NCI-H510A (cell line): ENCODE measurements at places on chromosomes 12 and 14.

DNA sequence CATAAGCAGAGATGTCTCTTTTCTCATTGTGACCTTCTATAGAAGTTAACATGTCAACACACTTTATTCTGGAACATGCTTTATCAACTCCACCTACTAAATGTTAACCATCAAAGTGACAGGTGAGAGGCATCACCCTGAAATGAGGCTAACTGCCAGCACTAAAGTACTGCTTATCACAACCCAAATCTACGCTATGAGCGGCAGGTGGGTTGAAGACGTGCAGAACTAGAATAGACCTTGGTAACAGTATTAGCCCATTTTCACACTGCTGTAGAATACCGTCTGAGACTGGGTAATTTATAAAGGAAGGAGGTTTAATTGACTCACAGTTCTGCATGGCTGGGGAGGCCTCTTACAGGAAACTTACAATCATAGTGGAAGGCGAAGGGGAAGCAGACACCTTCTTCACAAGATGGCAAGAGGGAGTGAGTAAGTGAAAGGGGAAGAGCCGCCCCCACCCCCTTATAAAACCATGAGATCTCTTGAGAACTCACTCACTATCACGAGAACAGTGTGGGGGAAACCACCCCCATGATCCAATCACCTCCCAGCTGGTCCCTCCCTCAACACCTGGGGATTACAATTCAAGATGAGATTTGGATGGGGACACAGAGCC is 359.0 kb downstream of the SEC23A start:
- no peak for DNase-seq

DNA sequence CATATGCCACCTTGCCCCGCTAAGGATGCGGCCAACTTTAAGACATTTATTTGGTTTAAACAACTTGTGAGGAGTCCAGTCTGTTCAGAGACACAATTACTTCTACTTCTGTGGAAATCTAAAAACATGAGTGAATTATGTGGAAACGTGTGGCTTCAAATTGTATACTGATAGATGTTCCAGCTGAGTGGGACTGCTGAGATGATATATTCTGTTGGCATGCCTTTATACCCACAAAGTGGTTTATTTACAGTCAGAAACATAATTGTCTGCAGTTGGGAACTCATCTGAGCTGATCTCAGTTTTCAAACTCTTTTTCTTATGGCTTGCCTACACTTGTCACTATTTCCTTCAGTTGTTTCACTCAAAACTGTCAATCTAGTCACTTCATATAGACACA is 67.8 kb downstream of the FLRT2 start:
- DNase-seq, result no peak

- peak; percentile 88 for DNase-seq
Measured at GRCh38 chr14:92507174-92507768, 6.3 kb upstream of the RIN3 start.

GRCh38 chr12:124947013-124947412 is 32.6 kb upstream of the UBC start:
- no peak for DNase-seq

DNA sequence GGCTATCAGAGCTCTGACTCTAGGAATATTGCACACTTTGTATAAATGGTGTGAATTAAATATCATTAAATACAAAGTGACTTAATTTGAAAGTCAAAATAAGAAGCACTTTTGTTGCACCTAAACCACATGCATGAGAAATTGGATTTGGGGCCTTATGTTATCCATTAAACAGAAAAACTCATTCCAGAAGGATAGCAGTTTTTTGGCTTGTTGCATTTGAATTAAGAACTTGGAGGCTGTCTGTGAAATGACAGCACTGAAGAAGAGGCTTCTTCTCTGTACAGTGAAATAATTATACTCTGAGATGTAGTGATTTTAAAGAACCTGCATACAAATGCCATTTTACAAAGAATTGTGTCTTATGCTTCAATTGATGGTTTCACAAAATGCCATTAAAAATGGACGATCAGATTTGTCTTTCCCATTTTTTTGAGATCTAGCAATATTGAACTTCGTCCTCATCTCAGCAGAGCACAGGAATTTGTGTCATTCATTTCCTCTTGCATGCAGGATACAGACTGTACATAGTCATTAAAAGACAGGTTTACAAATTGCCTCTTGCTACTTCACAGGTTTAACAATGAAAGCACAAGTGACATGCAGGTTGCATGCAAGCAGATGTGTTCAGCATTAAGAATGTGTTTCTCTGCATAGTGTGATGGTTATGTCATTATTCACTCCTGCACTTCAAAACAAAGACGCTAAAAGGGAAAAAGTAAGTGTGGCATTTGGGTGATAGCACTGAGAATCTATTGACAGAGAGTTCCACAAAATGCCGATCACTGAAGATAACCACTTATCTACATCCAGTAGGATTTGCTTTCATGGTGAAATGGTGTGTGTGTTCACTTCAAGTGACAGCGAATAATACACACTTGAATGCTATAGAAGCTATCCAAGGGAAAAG is 35.9 kb upstream of the PYGL start:
- no peak for DNase-seq

GRCh38 chr14:20412411-20412810 is 890 bp downstream of the TEP1 start:
- DNase-seq, result no peak

GRCh38 chr12:109428037-109428629 is 49.0 kb downstream of the KCTD10 start:
- DNase-seq, result peak; percentile 4

DNA sequence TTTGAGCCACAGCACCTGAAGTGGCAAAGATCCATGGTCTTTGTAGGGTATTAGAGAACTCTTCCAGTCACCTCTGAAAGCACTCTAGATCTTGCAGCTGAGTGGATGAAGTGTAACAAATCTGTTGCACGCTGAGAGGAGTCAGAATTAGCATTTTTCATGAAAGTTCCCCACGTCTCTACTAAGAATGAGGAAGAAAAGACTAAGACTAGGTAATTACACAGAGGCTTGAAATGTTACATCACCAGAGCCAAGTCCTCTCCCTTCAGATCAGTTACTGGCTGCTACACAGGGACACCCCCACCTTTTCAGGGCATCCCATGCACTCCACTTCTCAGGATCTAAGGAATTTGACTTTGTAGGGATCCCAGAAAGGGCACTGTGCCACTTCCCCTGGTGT is 98.6 kb upstream of the FKBP4 start:
- DNase-seq, result no peak

DNA sequence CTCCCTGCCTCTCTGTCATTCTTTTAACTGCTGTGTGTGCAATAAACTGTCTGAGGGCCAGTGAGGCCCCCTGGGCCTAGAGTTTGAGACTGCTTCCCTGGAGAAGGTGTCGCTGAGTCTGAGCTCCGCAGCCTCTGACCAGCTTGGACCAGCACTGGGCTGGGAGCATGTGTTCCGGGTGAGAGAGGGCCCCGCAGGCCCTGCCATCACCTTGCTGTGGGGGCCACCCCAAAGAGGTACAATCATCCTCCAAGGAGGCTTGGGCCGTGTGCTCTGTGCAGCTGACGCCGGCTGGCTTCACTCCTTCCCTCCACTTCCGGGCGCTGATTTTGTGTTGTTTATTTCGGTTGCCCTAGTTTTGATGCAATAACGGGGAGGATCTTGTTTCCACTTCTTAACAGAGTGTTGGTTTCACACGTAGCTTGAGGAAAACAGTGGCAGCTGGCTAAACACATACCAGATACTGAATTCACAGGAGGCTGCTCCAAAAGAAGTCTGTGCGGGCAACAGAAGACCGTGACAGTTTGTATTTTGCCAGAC is 121.6 kb downstream of the TMEM132C start:
- DNase-seq, result peak; percentile 39

DNA sequence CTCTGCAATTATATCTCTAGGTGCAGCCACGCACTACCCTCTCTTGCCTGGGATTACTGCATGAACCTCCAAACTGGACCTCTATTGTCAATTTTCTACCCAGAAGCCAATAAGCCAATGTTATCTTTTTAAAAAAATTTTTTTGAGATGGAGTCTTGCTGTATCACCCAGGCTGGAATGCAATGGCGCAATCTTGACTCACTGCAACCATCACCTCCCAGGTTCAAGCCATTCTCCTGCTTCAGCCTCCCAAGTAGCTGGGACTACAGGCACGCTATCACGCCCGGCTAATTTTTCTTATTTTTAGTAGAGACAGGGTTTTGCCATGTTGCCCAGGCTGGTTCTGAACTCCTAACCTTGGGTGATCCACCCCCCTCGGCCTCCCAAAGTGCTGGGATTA is 11.2 kb upstream of the PXN start:
- DNase-seq, result no peak

GRCh38 chr14:33812601-33813000 is 138.3 kb downstream of the EGLN3 start:
- no peak for DNase-seq

- DNase-seq, result peak; percentile 11
Measured at GRCh38 chr12:44875417-44875953, 630 bp downstream of the NELL2 start.

DNA sequence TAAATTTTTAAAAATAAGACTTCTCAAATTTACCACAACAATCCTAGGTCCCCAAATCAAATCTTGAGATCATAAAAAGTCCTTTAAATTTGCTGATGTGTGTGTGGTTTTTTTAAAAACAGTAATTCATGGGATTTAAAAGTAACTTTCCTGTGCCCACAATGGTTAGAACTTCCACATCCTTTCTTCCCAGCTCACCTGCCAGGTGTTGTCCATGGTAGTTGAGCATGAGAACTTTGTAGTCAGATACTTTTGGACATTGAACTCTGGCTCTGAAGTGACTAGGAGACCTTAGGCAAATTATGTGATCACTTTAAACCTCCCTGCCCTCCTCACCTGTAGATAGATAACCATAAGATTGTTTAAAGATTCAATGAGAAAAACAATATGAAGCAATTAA is 253.2 kb downstream of the NPAS3 start:
- DNase-seq, result no peak

GRCh38 chr12:119601877-119602733 is 8.5 kb downstream of the TMEM233 start:
- DNase-seq, result no peak

GRCh38 chr14:91388551-91388975 is 29.1 kb downstream of the CCDC88C start:
- no peak for DNase-seq

- DNase-seq, result no peak
Measured at GRCh38 chr12:59660148-59660547, 64.3 kb downstream of the SLC16A7 start.

DNA sequence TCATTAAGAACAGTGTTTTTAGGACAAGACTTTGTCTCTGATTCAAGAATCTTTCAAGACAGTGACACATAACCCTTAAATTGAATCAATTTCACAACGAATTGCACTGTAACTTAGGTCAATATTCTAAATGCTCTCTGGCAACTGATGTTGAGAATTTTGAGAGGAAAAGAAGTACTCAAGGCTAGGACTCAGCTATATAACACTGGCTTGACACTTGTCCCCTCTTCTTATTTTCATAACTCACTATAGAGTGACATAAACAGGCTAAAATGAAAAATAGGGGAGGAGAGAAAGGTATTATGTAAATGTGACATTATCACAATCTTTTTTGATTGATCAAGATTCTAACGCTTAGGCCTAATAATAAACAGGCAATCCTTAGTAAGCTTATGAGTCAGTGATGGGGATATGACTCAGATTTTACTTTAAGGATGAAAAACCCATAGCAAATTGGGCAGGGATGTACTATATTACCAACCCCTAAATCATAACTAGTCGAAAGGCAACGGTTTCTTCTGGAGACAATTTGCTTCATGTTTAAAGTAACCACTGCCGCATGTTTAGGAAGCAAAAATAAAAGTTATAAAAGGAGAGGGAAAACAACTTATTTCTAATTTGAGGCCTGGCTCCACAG is 10.9 kb downstream of the BTG1 start:
- DNase-seq, result no peak

- no peak for DNase-seq
Measured at GRCh38 chr12:6302621-6303020, 7.9 kb upstream of the PLEKHG6 start.

GRCh38 chr14:37602605-37603453 is 7.4 kb downstream of the TTC6 start:
- no peak for DNase-seq

GRCh38 chr14:96261053-96261452 is 5.0 kb downstream of the BDKRB1 start:
- DNase-seq, result peak; percentile 31

GRCh38 chr14:105532735-105533141 is 6.4 kb downstream of the TMEM121 start:
- DNase-seq, result no peak

GRCh38 chr12:6340032-6340638 is 1.7 kb downstream of the TNFRSF1A start:
- DNase-seq, result no peak

GRCh38 chr14:102811971-102812370 is 34.7 kb downstream of the TRAF3 start:
- no peak for DNase-seq

GRCh38 chr12:91100906-91101305 is 10.4 kb downstream of the LUM start:
- no peak for DNase-seq

GRCh38 chr14:71261206-71261605 is 353.9 kb downstream of the PCNX1 start:
- DNase-seq, result no peak

- DNase-seq, result no peak
Measured at GRCh38 chr12:102483466-102483865, 3.1 kb upstream of the IGF1 start.

DNA sequence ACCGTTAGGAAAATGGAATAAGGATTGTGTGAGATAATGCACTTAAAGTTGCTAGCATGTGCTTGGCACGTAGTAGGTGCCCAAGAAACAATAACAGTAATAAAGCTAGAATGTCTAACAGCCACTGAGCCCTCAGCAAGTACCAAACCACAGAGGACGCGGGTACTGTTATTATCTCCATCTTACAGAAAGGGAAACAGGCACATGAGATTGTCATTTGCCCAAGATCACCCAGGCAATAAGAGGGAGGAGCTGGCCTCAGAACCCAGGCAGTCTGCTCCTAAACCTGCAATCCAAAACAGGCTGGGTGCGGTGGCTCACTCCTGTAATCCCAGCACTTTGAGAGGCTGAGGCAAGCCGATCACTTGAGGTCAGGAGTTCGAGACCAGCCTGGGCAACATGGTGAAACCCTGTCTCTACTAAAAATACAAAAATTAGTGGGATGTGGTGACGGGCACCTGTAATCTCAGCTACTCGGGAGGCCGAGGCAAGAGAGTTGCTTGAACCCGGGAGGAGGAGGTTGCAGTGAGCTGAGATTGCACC is 5.1 kb upstream of the SDS start:
- DNase-seq, result no peak

GRCh38 chr14:69133206-69134125 is 19.5 kb downstream of the DCAF5 start:
- DNase-seq, result no peak

GRCh38 chr12:100289038-100289437 is 22.1 kb downstream of the SCYL2 start:
- no peak for DNase-seq

DNA sequence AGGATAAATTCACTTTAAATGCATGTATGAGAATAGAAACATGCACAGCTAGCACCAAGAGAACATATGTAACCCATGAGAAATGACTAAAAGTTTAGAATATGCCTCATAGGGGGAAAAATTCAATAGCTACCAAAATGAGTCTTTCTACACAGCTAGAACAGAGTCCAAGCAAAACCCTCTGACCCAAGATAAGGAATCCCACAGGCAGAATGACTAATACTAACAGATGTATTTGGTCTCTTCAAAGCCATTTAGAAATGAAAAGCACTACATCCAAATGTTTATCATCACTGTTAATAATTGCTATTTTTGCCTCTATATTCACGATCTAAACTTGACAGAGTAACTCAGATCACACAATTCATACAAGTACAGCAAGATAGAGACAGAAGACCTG is 44.0 kb downstream of the KICS2 start:
- no peak for DNase-seq

- DNase-seq, result no peak
Measured at GRCh38 chr14:75991753-75992152, 6.2 kb downstream of the IFT43 start.
